Colonic mucosa (tissue), 4 donors: ENCODE measurements at places on chromosomes 12 and 14. TPM values are rescaled to one million over a fixed set of nuclear protein-coding genes. Genes with fewer than 3 reads are reported as not detected.
A peak's percentile ranks its signal among the peaks of the same experiment; 100 is the strongest.

Gene BIN2
- 6.8 TPM for total RNA-seq

Gene HCAR1
- 0.11 TPM for total RNA-seq

Gene GPR135
- total RNA-seq, result 0.61 TPM

Gene COL2A1
- total RNA-seq, result 1.1 TPM

Gene AKAP5
- 18.1 TPM for total RNA-seq

Gene PLEKHD1
- total RNA-seq, result 0.05 TPM

Gene MYF5
- total RNA-seq, result not detected

Gene CMA1
- total RNA-seq, result 1.3 TPM

Gene SCNN1A
- 158 TPM for total RNA-seq

Gene TAS2R9
- not detected for total RNA-seq

Gene NPAS3
- 1.6 TPM for total RNA-seq

Gene KRT3
- not detected for total RNA-seq

DNA sequence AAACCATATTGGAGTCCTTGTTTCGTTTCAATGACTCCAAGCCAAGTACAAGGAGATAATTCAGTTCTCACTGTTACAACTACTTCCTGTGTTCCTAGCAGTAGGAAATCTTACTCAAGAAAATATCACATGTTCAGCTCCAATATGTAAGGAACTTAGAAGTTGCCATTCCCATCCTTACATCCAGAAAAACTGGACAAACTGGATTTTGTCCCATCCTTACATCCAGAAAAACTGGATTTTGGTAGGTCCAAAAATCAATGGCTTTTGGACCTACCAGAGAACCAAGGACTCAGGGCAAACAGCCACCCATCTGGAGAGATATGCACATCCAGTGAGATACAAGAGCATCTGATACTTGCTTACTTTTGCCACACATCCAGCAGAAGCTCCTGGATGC is 23.8 kb downstream of the CMAS start:
- H3K36me3 ChIP-seq, result no peaks in the 10 kb centered on the region
- H3K27ac ChIP-seq, result no peak overlapping the region
- no peak for DNase-seq
- H3K27me3 ChIP-seq, result no peaks in the 10 kb centered on the region

- no peaks in the 10 kb centered on the region for H3K27me3 ChIP-seq
- no peak overlapping the region for H3K4me3 ChIP-seq
- no peak for DNase-seq
- no peaks in the 10 kb centered on the region for H3K36me3 ChIP-seq
- H3K27ac ChIP-seq, result no peak overlapping the region
Observed at GRCh38 chr14:97491697-97492096, 694.5 kb downstream of the VRK1 start.

DNA sequence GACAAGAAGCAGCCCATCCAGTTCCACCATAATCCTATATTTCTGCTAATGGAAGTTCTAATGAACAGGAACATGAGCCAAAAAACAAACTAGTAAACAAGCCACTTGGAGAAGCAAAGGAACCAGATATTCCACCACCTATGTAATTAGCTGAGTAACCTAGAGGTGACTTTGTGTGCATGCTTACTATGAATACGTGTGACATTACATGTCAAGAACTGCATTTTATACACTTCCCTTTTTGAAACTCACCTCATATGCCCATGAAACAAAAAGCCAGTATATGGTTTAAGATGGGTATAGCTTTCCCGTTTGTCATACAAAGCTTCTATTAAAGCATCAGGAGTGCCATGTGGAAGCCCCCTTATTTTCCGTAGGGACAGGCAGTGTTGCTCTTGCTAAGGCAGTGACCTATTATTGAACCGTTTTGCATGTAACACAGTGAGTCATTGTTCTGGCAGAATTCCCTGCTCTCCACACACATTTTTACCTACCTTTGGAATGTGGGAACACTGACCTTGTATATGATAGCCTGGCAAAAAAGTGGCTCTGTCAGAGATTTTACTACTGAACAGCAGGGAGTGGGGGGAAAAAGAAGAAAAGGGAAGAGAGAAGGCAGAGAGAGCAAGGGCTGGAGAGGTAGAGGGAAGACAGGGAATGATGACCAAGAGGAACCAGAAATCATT is 34.8 kb upstream of the FRMD6 start:
- H3K27ac ChIP-seq, result no peak overlapping the region
- no peak for DNase-seq
- H3K4me3 ChIP-seq, result no peak overlapping the region

- H3K27ac ChIP-seq, result no peak overlapping the region
- no peak for DNase-seq
- H3K27me3 ChIP-seq, result no peaks in the 10 kb centered on the region
- no peaks in the 10 kb centered on the region for H3K36me3 ChIP-seq
Observed at GRCh38 chr14:88195676-88196075, 127.4 kb downstream of the KCNK10 start.

GRCh38 chr14:24246765-24247212 is 4.4 kb upstream of the TINF2 start:
- peaks cover under 1% of the 10 kb centered on the region for H3K4me1 ChIP-seq
- H3K27ac ChIP-seq, result no peak overlapping the region
- H3K27me3 ChIP-seq, result no peaks in the 10 kb centered on the region
- DNase-seq, result no peak

GRCh38 chr12:124667506-124668326 is 100.3 kb upstream of the NCOR2 start:
- peak; percentile 28 for DNase-seq
- no peaks in the 10 kb centered on the region for H3K27me3 ChIP-seq
- no peaks in the 10 kb centered on the region for H3K36me3 ChIP-seq
- no peak overlapping the region for H3K4me3 ChIP-seq
- peaks cover 3% of the 10 kb centered on the region for H3K4me1 ChIP-seq

DNA sequence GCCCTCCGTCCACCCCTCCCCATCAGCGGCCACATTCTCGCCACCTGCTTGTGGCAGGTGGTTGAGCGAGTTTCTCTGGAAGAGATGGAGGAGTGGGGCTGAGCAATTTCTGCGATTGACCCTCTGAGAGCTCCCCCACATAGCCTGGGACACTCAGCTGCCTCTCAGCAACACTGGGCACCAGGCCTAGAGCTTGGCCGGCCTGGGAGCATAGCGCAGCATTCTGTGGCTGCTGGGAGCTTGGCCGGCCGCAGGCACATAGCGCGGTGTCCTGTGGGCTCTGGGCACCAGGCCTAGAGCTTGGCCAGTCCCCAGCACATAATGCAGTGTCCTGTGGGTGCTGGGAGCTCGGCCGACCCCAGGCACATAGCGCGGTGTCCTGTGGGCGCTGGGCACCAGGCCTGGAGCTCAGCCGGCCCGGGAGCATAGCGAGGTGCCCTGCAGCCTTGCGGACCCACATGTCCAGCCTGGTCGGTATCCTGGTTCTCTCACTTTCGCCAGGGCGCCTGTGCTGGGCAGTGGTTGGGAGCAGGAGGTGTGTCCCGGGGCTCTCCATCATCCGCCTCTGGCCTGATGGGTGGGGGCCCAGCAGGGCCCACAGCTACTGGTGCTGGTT is 43.8 kb downstream of the LRCOL1 start:
- DNase-seq, result no peak
- no peak overlapping the region for H3K4me3 ChIP-seq
- H3K36me3 ChIP-seq, result no peaks in the 10 kb centered on the region
- peaks cover 3% of the 10 kb centered on the region for H3K4me1 ChIP-seq
- no peaks in the 10 kb centered on the region for H3K27me3 ChIP-seq

- no peaks in the 10 kb centered on the region for H3K36me3 ChIP-seq
- H3K27ac ChIP-seq, result no peak overlapping the region
- no peaks in the 10 kb centered on the region for H3K27me3 ChIP-seq
- no peak for DNase-seq
- H3K4me1 ChIP-seq, result no peaks in the 10 kb centered on the region
- no peak overlapping the region for H3K4me3 ChIP-seq
Observed at GRCh38 chr12:106123551-106124081, 15.1 kb downstream of the NUAK1 start.

DNA sequence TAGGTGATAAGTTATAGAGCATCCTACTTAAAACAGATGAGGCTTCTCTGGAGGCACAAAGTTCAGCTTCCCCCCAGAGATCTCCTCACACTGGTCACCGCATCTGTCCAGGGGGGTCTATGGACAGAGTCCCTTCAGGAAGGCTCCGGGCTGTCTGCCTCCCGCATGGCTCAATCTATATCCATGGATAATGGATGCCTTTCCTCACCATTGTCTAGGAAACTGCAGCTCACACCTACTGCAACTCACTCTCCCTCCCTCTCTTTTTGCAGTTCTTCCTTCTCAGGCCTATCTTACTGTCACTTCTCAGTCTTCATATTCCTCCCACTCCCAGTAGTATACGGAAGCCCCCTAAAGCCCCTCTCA is 100.6 kb upstream of the BCL2L14 start:
- H3K4me3 ChIP-seq, result no peak overlapping the region
- H3K36me3 ChIP-seq, result no peaks in the 10 kb centered on the region
- DNase-seq, result no peak
- no peak overlapping the region for H3K27ac ChIP-seq
- no peaks in the 10 kb centered on the region for H3K27me3 ChIP-seq

DNA sequence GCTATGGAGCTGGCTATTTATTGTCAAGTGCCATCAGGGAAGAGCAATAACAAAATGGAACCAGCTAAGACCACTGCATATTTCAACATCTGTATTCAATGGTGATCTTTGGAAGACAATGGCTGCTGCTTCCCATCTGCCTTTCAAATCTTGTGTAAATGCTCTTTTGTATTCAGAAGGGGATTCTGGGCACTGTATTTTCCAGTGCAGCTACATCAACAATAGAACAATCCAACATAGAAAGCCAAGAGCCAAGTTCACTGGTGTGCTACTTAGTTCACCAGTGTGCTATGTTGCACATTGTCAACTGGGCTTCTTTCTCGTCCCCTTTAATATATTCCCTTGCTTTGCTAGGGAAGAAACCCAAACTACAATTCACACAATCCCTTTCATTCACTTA is 128.8 kb upstream of the OR4E1 start:
- H3K27me3 ChIP-seq, result no peaks in the 10 kb centered on the region
- no peaks in the 10 kb centered on the region for H3K4me1 ChIP-seq
- DNase-seq, result no peak
- no peak overlapping the region for H3K4me3 ChIP-seq
